Bone marrow (tissue), 2 donors: ENCODE measurements at places on chromosomes 1 and 21.

DNA sequence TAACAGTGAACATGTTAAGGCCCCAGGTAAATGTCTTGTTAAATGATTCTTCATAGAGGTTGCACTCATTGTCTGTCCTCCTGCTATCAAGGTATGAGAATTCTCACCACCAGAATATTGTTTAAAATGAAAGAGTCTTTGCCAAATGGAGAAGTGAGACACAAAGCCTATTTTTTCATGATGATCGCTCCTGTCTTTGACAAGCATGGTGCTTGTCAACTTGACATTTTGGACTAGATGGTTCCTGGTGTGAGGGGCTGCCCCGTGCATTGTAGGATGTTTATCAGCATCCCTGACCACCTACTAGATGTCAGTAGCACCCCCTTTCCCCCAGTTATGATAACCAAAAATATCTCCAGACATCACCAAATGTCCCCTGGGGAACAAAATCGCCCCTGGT is 65.6 kb downstream of the MDM4 start:
- DNase-seq = no peak

GRCh38 chr1:234628089-234628488 is 18.1 kb upstream of the IRF2BP2 start:
- DNase-seq = no peak

GRCh38 chr1:19465123-19465522 is 20.2 kb downstream of the CAPZB start:
- DNase-seq = no peak

DNA sequence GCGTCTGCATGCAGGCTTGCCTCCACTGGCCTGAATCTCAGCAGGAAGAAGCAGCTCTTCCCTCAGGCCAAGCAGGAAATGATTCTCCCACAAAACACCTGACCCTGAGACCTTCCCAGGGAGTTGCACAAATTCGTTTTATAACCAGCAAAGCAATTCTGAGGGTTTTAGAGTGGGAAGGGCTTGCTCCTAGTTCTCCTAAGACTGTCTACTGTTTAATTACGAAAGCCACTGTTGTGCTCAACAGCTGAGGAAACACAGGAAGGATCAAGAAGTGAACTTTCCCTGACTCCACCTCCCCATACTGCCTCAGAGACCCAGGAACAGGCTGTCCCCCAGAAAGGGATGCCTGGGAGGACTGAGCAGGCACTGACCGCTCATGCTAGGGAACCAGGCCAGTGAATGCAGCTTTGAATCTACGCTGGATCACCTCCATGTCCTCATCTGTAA is 37.0 kb upstream of the PUM1 start:
- DNase-seq = no peak

DNA sequence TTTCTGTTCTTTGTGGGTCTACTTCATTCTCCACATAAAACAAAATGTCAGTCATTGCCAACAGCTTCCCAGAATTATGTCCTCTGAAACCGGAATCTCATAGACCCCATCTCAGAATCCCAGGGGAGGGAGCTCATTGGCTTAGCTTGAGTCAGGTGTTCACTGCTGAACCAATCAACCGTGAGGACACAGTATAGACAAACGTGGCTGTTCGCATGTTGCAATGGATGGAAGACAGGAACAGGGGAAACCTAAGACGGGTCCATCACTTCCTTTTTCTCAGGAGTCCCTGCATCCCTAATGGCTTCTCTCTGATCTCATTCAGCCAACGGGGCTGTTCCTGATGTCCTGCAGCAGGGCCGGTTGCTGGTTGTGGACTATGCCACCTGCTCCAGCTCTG is 9.1 kb downstream of the CELA2A start:
- DNase-seq = no peak

- DNase-seq = no peak
Observed at GRCh38 chr1:89068291-89068690, 3.3 kb upstream of the GBP1 start.

- DNase-seq = no peak
Observed at GRCh38 chr1:191086910-191087309, 609.2 kb upstream of the BRINP3 start.

GRCh38 chr21:23968722-23969647 is 1638.3 kb downstream of the MRPL39 start:
- DNase-seq = peak; percentile 79
